ENCODE measurements at places on chromosomes 2 and 18. TPM values are rescaled to one million over a fixed set of nuclear protein-coding genes. Genes with fewer than 3 reads are reported as not detected.
A peak's percentile ranks its signal among the peaks of the same experiment; 100 is the strongest.

The COA5 gene
- total RNA-seq: 37.5 TPM

The MRPL53 gene
- total RNA-seq: 42.9 TPM

The SMYD1 gene
- not detected for total RNA-seq

The DNAH6 gene
- total RNA-seq: not detected

GRCh38 chr2:213806125-213806726 is 522.0 kb downstream of the SPAG16 start:
- no peak for DNase-seq

GRCh38 chr2:20288642-20289340 is 61.9 kb downstream of the PUM2 start:
- DNase-seq: peak; percentile 57

DNA sequence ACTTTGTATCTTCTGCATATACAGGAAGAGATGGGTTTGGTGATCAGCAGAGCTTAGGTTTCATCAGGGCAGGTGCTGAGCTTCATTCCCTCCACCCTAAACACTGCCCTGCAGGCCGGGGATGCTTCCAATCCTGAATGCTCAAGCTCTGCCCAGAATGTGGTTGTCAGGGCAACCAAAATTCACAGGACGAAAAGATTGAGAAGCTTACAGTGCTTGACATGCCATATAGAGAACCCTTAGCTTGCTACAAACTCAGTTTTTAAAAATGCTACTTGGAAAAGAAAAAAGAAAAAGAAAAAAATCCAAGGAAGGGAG is 65.6 kb downstream of the SH3RF3 start:
- DNase-seq: no peak

DNA sequence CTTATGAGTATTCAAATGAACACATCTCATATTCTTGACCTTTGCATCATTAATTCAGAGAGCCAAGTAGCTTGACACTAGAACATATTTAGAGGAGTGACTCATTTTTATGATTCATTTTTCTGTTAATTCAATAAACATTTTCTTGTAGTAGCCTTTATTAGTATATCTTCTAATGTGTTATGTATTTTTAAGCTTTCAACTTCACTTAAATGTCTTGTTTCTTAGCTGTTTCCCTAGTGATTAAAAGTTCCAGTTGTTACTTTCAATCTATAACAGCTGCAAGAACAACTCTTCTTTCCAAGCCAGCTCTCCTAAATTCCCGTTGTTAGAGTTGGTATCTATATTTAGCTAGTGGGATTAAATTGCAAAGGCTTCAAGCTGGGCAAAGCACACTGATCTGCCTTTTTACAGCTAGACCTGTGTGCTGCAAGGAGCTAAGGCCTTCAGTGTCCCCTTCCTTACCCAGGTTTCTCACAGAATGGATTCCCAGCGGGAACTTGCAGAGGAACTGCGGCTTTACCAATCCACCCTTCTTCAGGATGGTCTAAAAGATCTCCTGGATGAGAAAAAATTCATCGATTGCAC is at the start of gene KLHL41:
KLHL41 (plus strand) TSS at position 405 of the 588 bp plus-strand sequence; CDS start at position 482, 77 bp downstream.
- DNase-seq: no peak

GRCh38 chr2:75497256-75497655 is 63.5 kb downstream of the EVA1A start:
- DNase-seq: no peak

DNA sequence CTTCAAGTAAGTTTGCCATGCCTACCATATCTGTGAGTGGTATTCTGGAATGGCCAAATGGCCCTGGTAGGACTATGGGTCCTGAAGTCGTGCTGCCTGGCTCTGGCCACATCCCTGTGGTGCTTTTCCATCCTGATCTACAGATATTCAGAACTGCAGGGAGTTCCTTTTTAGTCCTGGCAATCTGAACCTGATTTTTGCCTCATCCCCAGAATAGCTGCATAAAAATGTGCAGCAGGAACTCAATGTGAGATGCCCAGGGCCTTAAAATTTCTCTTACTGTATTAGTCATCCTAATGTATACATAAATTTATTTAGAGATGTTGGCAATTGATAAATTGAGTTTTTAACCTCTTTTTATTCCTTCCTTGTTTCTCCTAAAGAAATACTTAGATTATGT is 5.3 kb downstream of the SERPINB13 start:
- no peak for DNase-seq

- DNase-seq: no peak
Measured at GRCh38 chr18:57198073-57198472, 51.2 kb downstream of the BOD1L2 start.

GRCh38 chr2:240784629-240785423 is 35.2 kb downstream of the KIF1A start:
- DNase-seq: no peak

DNA sequence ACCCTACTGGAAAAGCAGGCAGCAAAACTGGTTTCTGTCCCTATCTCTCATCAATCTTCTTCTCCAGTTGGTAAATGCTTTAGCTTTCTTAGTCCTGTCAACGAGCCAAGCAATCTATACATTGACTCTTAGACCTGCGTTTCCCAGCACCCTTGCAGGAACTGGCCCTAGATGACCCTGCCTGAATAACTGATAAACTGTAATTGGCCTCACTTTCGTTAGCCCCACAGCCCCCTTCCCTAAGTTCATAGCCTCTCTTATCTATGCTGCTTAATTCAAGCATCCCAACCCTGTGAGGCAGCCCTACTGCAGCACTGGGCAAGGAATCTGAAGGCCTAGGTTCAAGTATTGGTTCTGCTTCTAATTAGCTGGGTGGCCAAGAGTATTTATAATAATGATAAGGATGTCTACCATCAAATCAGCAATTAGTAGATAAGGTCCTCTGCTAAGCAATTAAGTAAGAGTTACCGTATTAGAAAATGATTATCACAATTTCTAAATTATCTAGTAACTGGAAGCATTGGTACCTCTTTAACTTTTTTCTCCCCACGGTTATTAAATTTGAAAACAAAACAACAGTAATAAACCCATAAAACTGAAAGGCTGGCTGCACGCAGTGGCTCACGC is 86.4 kb upstream of the RMDN2 start:
- DNase-seq: no peak

DNA sequence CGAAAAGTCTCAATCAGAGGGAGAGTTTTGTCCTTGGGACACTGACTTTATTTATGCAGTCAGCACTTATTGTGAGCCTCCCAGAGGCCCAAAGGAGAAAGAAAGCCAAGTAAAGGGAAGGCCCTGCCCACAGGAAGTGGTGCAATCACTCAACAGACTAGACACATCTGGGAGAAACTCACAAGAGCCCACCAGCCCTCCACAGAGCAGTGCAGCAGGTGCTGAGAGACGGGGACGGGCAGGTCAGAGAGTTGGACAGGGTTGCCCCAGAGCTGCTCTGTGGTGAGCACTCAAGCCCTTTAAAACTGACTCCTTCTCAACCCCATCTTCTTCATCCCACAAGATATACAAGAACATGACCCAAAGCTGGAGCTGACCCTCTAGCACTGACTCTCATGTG is 96.0 kb downstream of the TFCP2L1 start:
- DNase-seq: no peak

- no peak for DNase-seq
Measured at GRCh38 chr2:104572834-104573233, 281.1 kb upstream of the POU3F3 start.

GRCh38 chr2:69298862-69299261 is 88.2 kb downstream of the GFPT1 start:
- no peak for DNase-seq

DNA sequence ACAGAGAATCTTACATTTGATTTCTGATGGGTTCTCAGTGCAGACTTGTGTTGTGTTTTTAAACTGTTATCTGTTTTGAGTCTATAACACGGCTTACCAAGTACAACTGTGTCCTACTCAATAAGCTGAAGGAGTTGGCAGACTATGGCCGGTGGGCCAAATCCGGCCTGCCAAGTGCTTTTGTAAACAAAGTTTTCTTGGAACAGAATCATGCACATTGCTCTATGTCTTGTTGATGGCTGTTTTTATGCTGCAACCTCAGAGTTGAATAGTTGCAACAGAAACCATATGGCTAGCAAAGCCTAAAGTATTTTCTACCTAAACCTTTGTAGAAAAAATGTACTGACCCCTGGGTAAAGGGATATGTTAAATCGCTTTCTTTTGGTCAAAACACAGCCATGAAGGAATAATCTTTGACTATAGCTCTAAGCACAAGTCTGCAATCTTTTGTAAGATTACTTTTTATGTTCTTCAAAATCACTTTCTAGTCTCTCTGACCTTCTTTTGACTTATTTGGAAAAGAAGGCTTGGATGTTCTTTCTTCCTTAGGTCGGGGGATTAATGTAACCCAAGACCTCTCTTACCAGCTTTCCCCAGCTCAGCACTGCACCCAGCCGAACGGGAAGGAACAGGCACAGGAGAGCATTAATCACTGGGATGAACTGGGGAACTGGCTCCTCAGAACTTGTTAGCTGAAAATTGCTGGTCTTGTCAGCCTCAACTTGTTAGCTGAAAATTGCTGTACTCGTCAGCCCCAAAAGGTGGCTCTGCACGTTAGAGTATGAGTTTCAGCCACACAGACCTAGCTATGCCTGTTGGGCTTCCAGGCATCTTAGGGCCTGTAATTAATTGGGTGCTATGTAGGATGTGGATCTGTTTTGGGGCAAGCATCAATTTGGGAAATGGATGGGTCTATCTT is 75.4 kb downstream of the CD8B2 start:
- no peak for DNase-seq

DNA sequence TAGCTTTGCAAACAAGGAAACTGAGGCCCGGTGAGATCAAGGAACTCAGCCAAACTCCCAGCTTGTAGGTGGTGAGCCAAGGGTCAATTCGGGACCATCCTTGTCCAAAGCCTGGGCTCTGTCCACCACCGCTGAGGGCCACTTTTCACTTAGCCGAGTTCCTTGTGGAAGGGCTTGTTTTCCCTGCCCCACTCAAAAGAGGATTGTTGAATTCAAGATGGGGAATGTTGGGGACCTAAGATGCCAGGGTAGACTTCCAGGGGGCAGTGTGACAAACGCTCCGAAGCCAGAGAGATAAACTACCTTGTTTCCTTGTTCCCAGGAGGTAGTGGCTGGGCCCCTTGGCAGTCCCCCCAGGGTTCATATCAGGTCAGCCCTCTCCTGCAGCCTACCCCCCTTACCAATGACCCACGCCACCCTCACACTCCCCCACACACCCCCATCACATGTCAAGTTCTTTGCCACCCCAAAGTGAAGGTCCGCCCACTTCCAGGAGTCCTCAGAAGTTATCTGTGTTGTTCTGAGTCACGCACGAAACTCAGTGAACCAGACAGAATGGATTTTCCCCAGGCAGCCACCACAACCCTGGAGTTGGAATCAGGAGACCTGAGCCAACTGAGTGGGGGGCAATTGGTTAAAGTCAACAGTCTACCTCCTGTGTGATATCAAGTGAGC is 10.3 kb upstream of the ATOH8 start:
- DNase-seq: no peak

DNA sequence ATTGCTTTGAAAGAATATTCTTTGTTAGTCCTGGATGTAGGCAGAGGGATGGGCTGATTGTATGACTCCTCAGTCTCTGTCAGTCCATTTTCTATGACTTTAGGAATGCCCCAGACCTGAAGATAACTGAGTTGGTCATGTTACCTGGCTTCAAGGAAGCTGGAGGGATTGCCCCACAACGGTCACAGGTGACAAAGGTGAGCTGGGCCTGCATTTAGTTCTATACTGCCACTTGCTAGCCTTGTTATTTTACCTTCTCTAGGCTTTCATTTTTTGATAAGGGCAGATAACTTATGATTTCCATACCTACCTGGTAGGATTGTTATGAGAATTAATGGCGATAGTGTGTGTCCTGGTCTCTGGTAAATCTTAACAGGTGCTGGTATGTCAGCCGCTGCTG is 260.1 kb downstream of the PRKCE start:
- DNase-seq: no peak

DNA sequence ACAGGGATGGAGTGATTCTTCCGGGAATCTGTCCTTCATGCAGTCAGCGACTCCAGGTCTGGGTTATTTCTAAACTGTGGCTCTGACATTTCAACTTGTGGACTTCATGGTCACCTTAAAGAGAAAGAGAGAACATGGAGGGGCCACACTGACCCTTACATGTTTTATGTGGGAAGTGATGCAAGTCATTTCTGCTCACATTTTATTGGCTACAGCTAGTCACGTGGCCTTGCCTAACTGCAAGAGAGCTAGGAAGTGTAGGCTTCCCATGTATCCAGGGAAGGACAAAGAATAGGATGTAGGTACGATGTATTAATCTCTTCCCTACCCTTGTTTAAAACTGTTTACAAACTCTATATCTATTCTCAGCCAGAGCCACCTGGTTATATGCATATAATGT is 30.3 kb upstream of the AFTPH start:
- no peak for DNase-seq

DNA sequence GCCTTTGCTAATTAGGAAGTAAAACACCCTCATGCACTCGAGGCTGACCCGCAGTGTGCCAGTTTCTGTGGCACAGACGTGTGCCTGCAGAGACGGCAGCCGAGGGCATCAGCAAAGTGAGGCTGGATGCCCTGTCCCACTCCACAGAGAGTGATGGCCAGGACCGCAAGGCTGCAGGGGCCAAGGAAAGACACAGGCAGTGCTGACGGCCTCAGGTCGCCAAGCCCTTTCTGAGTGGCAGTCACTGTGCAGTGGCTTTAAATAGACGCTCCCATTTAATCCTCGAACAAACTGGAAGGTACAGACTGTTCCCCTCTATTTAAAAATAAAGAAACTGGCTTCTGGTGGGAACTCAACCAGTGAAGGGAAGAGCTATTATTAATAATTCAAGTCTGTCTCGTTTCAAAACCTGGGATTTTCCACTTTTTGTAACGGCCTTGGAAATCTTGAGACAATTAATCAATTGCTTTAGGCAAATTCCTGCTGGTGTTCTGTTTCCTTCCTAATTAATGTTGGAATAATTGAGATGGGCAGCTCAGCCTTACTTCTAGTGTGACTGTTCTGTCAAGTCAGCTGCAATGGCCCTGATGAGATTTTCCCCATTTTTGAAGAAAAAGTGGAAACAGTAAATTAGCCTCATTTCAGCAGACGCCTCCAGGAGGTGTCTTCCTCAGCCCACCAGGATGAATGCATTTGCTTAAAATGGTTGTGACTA is 644.6 kb upstream of the RAB6C start:
- DNase-seq: no peak

- no peak for DNase-seq
Measured at GRCh38 chr2:43210467-43211303, 15.7 kb downstream of the ZFP36L2 start.

- peak; percentile 93 for DNase-seq
Measured at GRCh38 chr2:70328921-70329561, 27.2 kb upstream of the FAM136A start.

All from PC-9 (cell line).